ENCODE measurements at places on chromosomes 7 and 10.
A peak's percentile ranks its signal among the peaks of the same experiment; 100 is the strongest.

- DNase-seq, result no peak
Observed at GRCh38 chr10:132385721-132386418, 11.1 kb upstream of the PWWP2B start.

DNA sequence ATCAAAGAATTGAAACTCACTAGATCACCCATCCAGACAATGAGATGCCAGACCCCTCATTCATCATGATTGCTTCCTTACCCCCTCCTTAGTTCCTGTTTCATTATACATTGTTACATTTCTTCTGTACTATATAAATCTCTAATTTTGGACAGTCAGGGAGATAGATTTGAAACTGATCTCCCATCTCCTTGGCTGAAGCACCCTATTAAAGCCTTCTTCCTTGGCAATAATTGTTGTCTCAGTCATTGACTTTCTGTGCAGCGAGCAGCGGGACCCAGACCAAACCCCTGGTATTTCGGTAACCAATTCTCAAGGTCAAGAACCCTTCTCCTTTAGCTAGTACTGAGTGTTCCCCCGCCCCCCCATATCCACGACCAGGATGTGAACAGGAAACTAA lies 100.2 kb downstream of the ABLIM1 start:
- no peak for DNase-seq

DNA sequence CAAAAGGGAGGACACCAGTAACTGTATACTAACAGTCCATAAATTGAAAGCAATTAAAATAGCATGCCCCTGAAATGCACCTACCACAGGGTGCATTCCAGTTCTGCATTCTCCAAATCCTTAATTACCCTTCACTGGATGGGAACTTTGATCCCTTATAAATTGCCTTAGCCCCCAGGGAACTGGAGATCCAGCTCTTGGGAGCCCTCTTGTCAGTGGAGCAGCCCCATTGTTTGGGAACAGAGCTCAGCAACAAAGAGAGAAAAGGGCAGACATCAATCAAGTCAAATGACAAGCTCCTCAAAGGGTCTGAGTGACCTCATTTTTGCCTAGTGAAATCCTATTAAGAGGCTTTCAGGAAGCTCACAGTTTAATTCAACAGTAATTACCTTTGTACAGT lies 472.6 kb downstream of the XPNPEP1 start:
- DNase-seq, result no peak

- DNase-seq, result no peak
Observed at GRCh38 chr7:151792086-151792485, 84.8 kb downstream of the PRKAG2 start.

GRCh38 chr7:94289071-94289470 lies 105.6 kb upstream of the COL1A2 start:
- DNase-seq, result no peak

DNA sequence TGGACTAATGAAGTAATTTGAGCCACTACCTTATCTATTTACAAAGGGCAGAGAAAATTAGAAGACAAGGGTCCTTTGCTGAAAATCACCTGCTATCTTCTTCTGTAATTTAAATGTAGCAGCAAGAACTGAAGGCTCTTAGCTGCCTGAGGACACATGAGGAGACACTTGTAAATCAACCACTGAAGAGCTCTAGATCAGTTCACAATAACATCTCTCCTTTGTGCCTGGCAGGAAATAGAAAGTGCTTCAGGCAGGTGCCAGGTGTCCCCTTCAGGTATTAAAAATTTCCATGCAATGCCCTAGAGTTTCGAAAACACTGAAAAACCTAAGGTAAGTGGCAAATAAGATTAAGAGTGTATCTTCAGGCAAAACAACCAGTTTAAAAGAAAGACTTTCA lies 474.6 kb downstream of the GRM8 start:
- no peak for DNase-seq

- no peak for DNase-seq
Observed at GRCh38 chr10:88764110-88764509, 4.3 kb downstream of the LIPN start.

DNA sequence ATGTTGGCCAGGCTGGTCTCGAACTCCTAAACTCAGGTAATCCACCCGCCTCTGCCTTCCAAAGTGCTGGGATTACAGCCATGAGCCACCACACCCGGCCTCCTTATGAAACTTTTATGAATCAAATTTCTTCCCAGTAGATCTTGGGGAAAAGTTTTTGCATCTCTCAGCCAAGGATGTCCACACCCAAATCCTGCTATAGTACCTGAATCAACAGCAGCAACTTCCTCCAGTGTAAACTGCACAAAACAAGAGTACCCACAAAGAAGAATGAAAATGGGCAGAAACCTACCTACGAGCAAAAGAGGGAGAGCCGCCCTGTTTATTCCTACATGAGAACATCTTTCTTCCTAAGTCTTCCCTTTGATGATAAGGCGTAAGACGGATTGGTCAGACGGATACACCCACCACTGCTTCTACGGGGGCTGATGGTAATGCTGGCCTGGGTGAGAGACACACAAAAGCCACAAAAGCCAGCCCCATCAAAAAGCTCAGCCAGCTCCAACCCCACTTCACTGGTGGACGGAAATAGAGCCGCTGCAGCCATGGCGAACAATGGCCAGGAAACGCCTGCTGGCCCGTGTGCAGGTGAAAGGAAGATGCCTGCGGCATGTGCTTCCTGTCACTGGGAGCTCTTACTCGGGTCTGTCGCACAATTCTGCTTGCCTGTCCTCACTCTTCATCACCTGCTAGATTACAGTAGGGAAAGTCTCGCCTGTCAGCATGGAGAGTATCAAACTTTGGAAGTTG lies 10.4 kb downstream of the JCAD start:
- no peak for DNase-seq

GRCh38 chr7:80241671-80242070 lies 107.0 kb downstream of the GNAI1 start:
- no peak for DNase-seq

GRCh38 chr10:114042895-114043531 lies 653 bp upstream of the ADRB1 start:
- DNase-seq, result no peak

DNA sequence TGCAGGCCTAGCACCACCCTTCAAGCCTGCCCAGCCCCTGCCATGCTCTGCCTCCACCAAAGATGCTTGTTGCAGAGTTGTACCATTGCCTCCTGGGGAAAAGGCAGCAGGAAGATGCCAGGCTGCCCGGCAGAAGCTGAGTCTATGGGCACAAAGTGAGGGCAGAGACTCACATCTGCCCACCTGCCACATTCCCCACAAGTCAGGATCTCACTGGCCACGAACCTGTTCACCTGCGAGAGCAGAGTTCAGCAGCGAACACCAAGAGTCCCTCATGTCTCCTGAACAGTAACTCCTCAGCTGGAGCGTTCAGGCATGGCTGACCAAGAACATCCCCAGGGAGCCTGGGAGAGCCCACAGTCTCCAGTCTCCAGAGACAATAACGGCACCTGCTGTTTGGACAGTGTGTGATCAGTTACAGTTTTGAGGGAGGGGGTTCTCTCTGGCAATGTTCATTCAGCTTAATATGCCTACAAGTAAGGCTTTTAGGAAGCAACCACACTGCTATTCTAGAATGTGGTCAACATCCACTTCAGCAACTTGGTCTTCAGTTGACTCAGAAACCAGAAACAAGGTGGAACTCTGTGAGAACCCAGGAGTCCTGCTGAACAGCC lies 78.5 kb downstream of the GRID1 start:
- no peak for DNase-seq

DNA sequence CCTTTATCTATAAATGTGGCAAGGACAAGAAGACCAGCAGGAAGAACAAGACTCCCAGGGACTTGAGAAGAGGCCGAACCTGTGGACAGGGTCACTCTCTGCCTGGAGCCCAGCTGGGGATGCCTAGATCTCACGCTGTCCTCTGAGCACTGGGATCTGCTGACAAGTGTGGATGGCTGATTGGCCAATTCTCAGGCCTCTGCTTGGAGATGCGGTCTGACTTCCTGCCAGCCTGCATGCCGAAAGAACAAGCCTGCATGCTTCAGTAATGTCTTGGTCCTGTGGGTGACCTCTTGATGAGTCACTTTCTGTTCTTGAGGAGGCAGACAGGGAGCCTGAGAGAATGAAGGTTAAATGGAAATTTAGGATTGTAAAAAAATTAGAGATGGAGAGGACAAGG lies 84.7 kb downstream of the TMEM178B start:
- no peak for DNase-seq

DNA sequence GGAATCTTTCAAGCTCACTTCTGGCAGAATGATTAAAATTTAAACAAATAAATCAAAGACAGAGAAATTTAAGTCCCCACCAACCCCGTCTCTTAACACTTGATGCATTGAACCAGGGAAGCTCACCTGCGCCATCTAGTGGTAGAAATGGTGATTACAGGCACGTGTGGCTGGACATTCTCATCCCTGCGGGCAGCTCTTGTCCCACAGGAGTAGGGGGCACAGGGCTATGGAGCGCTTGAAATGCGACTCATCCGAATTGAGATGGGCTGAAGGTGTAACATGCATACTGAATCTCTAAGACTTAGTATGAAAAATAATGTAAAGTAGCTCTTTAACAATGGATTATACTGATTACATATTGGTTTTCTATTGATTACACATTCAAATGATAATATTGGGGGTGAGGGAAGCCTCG lies 24.8 kb upstream of the SLIT1 start:
- DNase-seq, result peak; percentile 37

DNA sequence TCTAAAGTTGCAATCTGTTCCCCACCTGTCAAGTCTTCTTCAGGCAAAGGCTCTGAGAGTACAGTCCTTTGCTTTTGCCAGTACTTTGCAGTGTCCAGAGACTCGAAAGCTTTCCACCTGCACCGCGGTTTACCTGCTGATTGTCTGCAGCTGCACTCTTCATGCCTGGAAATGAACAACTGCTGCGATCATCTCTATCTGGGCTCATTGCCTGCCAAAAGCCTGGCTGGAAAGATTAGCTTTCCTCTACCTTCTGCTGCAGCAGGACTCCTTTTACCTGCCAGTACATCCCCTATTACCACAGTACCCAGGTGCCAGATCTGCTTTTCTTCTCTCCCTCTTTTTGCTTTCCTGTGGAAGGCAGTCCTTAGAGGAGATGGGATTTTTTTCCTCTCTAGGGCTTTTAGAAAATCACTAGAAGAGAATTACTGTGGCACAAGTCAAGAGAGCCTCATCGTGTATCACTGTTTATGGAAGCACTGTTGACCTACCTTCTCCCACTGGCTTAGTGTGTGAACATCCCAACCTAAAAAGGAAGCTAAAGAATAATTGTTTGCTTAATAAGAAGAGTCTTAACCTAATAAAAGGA lies 2.2 kb downstream of the STRIP2 start:
- DNase-seq, result no peak

DNA sequence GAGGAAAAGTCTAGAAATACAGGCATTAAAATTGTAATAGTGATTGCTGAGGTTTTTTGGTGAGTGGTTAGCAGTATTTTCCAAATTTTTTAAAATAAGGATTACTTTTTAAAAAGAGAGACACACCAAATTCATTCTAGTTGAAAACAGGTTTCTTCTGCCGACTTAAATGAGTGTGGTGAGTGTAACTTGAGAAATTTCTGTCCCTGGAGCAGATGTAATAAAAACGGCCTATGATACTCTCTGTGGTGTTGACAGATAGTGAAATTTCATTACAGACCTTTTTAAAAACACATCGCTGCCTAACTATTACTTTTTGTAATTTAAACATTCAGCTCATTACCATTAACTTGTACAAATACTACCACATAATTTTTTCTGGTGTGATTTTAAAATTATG lies 90.1 kb downstream of the CYP51A1 start:
- no peak for DNase-seq

DNA sequence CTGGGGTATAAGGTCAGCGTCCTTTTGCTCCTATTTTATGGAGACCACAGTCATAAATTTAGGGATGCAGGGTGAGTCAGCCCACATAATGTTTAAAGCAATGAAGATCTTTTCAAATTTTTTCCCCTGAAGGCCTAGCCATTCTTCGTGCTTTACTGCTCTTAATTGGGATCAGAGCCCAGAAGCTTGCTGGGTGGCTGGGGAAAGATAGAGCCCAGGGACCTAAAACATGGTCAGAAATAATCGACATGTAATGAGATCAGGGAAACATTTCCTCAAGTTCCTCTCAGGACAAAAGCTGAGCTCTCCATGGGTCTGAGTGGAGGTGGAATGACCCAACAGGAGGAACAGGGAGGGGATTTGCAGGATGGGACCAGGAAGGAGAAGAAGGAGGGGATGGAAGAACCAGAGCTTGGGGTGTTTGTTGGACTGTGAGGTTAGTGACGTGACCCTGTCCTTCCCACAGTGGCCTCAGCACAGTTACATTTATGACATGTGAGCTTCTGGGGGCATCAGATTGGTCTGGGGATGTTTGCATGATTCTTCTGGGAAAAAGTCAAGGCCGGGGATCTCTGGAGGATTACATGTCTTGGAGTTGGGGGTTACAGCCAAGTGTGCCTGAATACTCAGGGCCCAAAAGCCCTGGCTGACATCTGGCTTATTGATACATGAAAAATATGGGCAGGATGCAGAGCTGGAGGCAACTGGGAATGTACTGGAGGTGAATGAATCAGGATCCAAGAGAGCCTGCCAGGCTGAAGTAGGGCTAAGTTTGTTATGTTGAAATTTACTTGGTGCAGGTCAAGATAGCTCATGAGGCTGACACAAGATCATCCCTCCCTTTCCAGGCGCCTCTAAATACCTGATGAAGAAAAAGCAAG lies 477.9 kb downstream of the RPS24 start:
- no peak for DNase-seq

DNA sequence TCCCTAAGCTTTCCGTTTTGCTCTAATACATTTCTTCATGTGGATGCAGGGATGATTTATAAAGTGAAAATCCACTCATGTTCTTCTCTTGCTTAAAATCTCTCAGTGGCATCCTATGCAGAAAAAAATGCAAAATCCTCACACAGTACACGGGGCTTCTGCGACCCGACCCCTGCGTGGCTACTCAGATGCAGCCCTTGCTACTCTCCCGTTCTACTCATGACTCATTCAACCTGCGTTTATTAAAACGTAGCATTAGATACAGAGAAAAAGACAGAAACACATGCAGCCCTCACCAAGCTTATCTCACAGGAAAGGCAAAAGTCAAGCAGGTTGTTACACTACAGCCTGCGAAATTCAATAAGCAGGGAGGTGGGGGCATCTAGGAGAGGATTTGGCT lies 284.4 kb upstream of the PFKP start:
- DNase-seq, result no peak

DNA sequence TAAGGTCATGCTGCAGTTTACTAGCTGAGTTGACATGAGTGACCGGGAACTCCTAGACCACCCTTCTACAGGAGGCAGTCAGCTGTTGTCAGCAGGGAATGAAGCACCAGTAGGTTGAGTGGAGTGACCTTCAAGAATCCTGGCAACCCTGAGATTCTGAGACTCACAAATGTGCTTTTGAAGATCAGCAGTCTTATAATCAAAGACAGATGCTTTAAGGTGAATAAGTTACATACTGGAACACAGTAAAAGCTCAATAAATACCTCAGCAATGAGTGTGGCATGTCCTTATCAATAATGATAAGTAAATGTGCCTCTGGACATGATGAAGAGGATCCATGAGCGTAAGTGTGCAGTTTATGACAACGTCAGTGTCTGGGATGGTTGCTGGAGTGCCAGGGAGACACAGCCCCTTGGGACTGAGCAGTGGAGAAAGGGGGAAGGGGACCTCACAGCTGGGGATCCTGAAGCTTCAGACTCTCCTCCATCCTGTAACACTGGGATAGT lies 11.9 kb upstream of the OR6V1 start:
- no peak for DNase-seq

- no peak for DNase-seq
Observed at GRCh38 chr10:111836571-111836970, 347.0 kb downstream of the GPAM start.

- DNase-seq, result no peak
Observed at GRCh38 chr10:58734116-58734515, 221.4 kb downstream of the BICC1 start.

Data from stimulated activated CD8-positive, alpha-beta memory T cell treated with anti-CD3 and anti-CD28 coated beads, Interleukin-2, amount 100 ng/mL, for 1 hour (primary cell).